ENCODE measurements at places on chromosomes 1 and 21.

GRCh38 chr21:40049931-40050290 is 182.7 kb downstream of the PCP4 start:
- peak; percentile 62 for DNase-seq

GRCh38 chr1:2170211-2170610 is 24.4 kb downstream of the FAAP20 start:
- no peak for DNase-seq

GRCh38 chr1:51600965-51601364 is 15.9 kb upstream of the OSBPL9 start:
- DNase-seq: no peak

GRCh38 chr1:89552471-89553081 is 27.9 kb downstream of the LRRC8B start:
- DNase-seq: peak; percentile 32

GRCh38 chr1:221137666-221138065 is 258.4 kb downstream of the HLX start:
- DNase-seq: no peak

DNA sequence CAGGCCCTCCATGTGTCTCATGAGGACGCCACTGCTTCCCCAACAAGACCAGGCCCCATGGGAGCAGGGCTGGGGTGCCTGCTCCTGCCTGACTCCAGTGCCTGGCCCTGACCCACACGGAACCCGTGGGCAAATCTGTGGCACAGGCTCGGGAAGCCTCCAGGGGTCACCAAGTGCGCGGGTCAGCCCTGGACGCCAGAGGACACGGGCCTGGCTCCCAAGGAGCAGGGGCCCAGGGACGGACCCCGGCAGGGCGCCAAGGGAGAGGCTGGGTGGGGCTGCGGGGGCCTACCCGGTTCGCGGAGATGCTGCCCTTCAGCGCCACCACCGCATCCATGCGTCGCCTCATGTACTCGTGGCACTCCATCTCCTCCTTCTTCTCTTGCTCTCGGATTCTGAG is 31.9 kb downstream of the CFAP74 start:
- DNase-seq: no peak

GRCh38 chr1:197618061-197618460 is 157.2 kb downstream of the DENND1B start:
- no peak for DNase-seq

GRCh38 chr1:231207437-231207836 is 33.6 kb upstream of the GNPAT start:
- no peak for DNase-seq

DNA sequence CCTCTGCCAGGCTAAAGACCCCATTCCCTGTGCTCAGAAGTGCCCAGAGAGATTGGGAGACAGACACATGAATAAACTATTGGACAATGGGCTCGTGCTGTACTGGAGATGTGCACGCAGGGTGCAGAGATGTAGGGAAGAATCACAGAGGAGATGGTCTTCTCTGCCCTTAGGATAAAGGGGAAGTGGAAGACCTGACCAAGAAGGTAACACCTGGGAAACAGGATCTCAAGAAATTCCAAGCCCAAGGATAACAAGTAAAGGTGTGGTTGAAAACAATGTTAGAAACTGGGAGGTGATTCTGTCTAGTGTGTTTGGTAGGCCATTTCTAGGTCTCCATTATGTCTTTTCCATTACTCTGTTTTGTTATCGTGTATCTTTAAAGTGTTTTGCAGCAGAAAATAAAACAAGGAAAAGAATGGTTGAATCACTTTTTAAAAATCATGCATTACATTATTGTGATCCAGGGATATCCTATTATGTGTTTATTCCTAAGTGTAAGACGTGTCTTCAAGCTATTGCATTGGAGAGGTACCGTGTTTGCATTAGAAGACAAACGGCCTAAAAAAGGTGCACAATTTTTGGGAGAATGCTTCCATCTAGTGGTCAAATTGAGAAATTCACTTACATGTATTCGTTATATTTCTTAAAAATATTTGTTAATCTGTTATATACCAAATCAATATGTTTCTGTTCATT is 40.8 kb upstream of the KCTD3 start:
- DNase-seq: peak; percentile 57

- no peak for DNase-seq
Measured at GRCh38 chr1:24343412-24344089, 24.4 kb downstream of the GRHL3 start.

GRCh38 chr1:204463125-204464060 is 31.2 kb downstream of the PIK3C2B start:
- DNase-seq: no peak

DNA sequence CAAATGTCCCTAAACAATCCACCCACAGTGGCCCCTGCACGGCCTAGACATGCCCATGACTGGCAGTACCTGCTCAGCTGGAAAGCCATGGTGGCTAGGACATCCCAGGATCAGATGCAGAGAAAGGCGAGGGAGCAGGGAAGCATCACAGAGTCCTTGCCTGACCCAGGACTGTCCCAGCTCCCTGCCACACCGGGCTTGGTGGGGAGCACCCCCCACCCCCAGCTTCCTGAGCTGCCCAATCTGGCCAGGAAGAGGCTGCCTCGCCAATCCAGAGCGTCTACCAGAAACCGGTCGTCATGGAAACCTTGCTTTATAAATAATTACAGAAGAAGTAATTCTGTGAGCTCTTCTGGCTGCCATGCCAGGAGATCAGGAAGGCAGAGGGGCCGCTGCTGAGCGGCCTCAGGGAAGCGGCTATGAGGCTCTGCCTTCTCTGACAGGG is 34.8 kb downstream of the ACOT7 start:
- no peak for DNase-seq

DNA sequence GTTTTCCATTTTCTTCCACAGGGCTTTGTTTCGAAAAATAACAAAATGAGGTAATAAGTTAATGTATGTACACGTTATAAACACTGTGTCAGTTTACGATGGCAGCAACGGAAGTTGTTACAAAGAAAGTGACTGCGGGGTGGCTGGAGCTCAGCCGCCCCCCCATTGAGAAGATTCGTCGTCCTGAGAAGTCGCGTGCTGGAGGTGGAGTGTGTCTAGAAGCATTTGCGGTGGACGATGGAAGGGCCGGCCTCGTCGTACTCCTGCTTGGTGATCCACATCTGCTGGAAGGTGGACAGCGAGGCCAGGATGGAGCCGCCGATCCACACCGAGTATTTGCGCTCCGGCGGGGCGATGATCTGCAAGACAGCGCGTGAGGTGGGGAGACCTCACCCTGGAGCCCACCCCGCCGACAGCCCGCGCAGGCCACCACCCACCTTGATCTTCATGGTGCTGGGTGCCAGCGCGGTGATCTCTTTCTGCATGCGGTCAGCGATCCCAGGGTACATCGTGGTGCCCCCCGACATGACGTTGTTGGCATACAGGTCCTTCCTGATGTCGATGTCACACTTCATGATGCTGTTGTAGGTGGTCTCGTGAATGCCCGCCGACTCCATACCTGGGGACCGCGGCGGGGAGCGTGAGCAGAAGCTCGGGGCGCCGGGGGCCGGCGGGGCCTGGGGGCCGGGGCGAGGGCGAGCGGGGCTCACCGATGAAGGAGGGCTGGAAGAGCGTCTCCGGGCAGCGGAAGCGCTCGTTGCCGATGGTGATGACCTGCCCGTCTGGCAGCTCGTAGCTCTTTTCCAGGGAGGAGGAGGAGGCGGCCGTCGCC is 2.4 kb downstream of the ACTA1 start:
- no peak for DNase-seq

- peak; percentile 65 for DNase-seq
Measured at GRCh38 chr1:209576392-209577197, 6.9 kb upstream of the CAMK1G start.

- no peak for DNase-seq
Measured at GRCh38 chr1:33005117-33005837, 31.4 kb downstream of the AK2 start.

DNA sequence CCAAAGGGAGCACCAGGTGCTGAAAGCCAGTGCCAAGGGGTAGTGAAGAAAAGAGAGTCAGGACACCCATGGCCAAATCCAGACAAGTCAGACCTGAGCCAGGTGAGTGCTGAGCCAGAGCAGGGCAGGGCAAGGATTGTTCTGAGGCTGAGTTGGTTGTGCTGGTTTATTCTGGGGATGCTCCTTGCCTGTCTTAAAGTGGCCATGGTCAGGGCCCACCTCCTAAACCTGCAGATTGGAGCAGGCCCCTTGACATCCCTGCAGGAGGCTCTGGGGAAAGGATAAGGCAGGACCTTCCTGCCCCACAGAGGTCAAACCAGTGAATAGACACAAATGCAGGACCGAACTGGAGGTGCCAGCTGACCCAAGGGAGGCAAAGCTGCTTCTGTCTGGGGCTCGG is 138.4 kb downstream of the HIVEP3 start:
- no peak for DNase-seq

DNA sequence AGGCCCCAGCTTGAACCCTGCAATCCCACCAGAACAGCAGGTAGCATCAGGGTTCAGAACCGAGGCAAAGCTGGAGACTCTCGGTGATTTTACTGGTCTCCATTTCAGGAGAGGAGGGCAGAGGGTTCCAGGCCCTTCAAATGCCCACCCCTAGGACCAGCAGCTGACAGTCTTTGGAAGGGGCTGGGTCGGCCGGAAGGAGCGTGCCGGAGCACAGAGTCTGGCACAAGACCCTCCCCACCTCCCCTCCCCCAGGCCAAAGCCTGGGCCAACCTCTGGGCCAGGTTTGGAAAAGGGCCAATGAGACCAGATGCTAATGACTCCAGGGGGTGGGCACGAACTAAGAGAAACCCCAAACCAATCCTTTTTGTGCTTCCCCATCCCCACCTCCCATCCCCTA is 6.9 kb downstream of the FBXO2 start:
- DNase-seq: no peak

- DNase-seq: no peak
Measured at GRCh38 chr1:86788300-86789206, 84.2 kb downstream of the SH3GLB1 start.

GRCh38 chr1:1920057-1920607 is 1.1 kb upstream of the TMEM52 start:
- DNase-seq: no peak

DNA sequence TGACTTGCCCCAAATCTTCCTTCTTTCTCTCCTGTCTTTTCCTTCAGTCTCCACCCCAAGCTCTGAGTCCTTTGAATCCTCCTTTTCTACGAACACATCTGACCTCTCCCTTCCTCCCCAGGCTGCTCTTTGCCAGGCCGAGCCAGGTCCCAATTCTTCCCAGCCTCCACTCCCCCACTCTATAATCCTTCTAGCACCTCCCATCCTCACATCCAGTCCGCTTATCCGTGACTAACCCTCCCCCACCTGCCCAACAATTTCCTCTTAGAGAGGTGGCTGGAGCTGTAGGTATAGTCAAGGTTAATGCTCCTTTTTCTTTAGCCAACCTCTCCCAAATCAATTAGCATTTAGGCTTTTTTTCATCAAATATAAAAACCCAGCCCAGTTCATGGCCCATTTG is 9.5 kb upstream of the HPDL start:
- no peak for DNase-seq

DNA sequence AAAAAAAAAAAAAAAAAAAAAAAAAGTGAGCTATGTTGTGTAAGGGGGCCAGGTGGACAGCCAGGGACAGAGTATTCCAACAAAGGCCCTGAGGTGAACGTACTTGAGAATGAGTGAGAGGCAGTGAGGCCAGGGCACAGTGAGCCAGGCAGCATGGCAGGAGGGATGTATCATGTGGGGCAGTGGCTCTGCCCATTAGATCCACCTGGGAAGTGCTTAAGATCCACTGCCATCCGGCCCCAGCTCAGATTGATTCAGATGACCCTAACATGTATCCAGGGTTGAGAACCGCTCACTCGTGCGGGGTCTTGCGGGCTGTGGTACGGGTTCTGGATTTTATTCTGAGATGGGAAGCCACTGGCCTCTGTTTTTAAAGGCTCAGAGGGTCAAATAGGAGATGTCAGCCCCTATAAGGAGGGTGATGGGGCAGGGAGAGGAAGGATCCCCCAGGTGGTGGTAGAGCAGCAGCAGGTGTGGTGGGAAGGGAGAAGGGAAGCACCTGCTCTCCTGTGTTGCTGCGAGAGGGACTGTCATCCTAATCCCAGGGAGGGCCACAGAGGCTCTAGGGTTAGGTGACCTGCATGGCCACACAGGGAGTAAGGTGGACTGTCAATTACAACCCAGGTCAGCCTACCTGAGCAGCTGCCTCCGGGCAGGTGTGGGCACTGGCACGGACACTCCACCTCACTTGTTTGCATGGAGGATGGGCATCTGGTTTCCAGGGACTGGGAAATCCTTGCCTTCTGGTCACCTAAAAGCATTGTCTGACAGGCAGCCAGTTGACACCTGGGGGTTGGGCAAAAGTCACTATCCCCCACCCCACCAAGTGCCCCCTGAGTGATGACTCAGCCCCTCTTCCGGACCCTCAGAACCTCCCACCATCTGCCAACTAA is 31.6 kb downstream of the CDK18 start:
- DNase-seq: no peak

- DNase-seq: no peak
Measured at GRCh38 chr1:9294910-9295636, 2.4 kb downstream of the SPSB1 start.

DNA sequence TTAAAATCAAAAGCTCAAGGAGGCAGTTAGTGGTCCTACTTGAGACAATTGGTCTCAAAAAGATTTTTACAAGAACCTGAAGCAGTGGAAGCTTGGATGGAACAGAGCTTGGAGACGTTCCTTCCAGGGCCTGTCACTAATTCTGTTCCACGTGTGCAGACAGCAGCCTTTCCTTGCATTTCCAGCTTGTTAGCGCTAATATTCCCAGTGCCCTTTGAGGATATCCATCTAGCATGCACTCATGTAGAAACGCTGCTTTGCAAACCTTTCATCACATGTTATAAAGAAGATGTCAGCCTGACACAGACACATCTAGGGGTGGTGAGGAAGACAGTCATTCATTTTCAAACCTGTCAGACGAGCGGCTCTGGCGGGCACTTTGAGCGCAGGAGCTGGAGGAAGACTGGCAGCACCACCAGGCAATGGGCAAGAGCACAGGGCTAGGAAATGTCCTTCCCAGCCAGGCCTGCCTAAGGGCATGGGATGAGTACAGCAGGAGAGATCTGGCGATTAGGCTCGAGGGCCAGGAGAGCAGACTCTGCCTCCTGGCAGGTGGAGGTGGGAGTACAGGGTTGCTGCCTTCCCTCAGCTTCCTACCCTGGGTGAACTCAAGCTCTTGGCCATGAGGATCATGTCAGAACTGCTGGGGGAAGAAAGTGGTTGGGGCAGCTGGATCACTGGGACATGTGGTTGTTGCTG is 55.5 kb downstream of the CASQ2 start:
- DNase-seq: no peak

DNA sequence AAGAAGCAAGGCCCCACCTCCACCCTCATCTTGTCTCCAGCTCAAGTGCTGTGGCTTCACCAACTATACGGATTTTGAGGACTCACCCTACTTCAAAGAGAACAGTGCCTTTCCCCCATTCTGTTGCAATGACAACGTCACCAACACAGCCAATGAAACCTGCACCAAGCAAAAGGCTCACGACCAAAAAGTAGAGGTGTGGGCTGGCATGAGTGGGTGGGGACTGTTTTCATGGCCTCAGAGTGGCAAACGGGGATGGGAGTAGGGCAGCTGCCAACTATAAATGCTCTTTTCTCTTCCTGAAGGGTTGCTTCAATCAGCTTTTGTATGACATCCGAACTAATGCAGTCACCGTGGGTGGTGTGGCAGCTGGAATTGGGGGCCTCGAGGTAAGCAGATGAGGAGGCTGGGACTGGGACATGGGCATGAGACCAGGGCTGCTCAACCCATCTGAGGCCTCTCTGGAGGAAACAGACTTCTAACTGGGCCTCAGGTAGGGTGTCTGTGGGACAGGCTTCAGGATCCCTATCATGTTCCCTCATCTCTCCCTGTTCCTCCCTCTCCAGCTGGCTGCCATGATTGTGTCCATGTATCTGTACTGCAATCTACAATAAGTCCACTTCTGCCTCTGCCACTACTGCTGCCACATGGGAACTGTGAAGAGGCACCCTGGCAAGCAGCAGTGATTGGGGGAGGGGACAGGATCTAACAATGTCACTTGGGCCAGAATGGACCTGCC is 8.8 kb upstream of the P3R3URF start:
- DNase-seq: no peak

GRCh38 chr1:245432228-245432875 is 277.6 kb downstream of the KIF26B start:
- DNase-seq: no peak

All from NCI-H1092 treated with DMSO at 0.1 percent for 48 hours (cell line).